ENCODE measurements at places on chromosomes 16 and 17.
A peak's percentile ranks its signal among the peaks of the same experiment; 100 is the strongest.

GRCh38 chr17:46125831-46126230 is 67.4 kb downstream of the KANSL1 start:
- no peak for DNase-seq

GRCh38 chr16:74650966-74651567 is 15.6 kb downstream of the RFWD3 start:
- DNase-seq: no peak

- DNase-seq: no peak
Observed at GRCh38 chr16:10957771-10958482, 13.6 kb downstream of the CLEC16A start.

- no peak for DNase-seq
Observed at GRCh38 chr16:10228779-10229178, 46.6 kb upstream of the GRIN2A start.

GRCh38 chr16:57509231-57509923 is 23.1 kb upstream of the DOK4 start:
- DNase-seq: no peak

- DNase-seq: no peak
Observed at GRCh38 chr17:56880133-56880532, 33.7 kb downstream of the TRIM25 start.

DNA sequence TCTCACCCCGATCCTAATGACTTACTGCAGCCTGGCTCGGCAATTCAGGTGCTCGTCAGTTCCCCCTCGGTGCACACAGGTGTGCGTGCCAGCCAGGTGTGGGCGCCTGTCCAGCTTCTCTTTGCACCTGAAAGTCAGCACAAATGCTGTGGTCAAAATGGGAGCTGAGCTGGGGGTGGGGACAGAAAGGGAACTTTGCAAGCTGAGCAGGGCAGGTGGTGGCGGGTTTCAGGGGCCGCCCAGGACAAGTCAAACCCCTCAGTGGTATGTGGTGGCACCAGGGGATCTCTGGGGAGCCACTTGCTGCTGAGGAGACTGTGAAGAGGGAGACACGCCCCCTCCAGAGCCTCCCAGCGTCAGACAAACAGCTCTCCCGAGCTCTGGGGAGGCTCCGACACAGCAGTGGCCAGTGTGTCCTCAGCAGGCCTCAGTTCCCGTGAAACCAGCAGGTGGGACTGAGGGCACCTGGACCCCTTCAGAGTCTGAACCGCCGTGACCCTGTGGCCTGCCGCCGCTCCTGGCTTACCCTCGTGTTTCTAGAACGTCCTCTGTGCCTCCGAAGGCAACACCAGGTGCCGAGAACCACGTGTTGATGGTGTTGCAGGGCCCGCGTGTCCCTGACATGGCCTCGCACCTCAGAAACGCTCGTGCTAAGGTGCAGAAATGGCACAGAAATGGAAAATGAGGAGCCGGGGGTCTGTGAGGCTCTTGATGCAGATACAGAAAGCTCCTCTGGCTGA is 233.5 kb upstream of the TNRC6C start:
- no peak for DNase-seq

- no peak for DNase-seq
Observed at GRCh38 chr16:85288869-85289660, 176.8 kb upstream of the CIBAR2 start.

GRCh38 chr17:43040655-43041054 is 15.6 kb downstream of the RND2 start:
- no peak for DNase-seq

- DNase-seq: peak; percentile 73
Observed at GRCh38 chr16:12901204-12901596, 198 bp upstream of the SHISA9 start.

- DNase-seq: peak; percentile 3
Observed at GRCh38 chr16:79004309-79004708, 596.2 kb downstream of the MAF start.

DNA sequence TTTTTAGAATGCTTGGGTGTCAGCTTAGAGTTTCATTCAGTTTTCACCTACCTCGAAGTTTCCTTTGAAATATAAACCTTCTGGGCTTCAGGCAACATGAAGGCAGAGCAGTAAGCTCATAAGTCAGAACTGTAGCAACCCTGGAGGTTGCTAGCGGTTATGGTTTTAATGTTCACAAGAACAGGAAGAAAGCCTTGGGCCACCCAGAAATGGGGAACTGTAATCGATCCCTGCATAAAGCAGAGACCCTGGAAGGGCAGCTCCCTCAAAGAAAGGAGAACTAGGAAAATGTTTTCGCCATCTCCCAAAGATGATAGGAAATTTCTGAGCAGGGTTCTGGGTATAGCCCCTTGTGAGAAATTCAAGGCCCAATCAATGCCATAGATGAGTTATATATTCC is 47.8 kb upstream of the RASL10B start:
- DNase-seq: no peak

- no peak for DNase-seq
Observed at GRCh38 chr16:26905336-26905735, 161.4 kb upstream of the C16orf82 start.

DNA sequence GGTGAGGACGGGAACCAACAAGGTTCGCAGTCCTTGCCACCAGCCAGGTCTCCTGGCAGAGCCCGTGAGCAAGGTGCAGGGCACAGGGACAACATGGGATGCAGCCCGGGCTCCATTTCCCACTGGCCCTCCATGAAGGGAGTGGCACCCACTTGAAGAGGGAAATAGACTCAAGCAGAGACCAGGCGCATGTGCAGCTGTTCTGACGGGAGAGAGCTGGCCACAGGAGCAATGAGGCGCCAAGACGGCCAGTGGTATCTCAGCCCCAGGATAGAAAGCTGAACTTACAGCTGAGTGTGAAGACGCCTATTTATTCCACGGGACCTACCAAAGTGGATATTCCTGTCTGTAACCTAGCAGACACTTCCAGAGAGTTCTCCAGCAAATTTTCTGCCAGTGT is 8.2 kb upstream of the FOXJ1 start:
- DNase-seq: no peak

- DNase-seq: no peak
Observed at GRCh38 chr16:54402270-54402669, 115.7 kb upstream of the IRX3 start.

GRCh38 chr17:72299100-72299499 is 178.3 kb downstream of the SOX9 start:
- DNase-seq: no peak

GRCh38 chr16:280552-280951 is at the start of gene ARHGDIG:
ARHGDIG (plus strand) TSS chr16:280591; CDS start chr16:280681, 90 bp downstream.
- no peak for DNase-seq
